ENCODE measurements at places on chromosomes 16 and 17.

DNA sequence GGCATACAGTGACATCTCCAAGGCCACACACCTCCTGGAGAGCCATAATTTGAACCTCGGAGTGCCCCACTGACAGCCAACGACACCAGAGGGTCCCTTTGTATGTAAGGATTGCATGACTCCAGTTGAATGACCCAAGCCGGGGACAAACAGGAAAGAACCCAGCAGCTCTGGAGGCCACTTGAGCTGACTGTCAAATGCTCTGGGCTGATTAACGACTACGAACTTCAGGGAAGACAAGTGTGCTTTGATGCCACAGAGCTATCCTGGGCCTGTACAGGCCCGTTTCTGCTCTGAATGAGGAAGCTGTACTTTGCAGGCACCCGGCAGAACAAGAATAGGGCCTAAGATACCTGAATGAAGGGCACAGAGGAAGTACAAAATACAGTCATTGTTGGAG is 404.6 kb downstream of the SLC39A11 start:
- DNase-seq, result no peak

DNA sequence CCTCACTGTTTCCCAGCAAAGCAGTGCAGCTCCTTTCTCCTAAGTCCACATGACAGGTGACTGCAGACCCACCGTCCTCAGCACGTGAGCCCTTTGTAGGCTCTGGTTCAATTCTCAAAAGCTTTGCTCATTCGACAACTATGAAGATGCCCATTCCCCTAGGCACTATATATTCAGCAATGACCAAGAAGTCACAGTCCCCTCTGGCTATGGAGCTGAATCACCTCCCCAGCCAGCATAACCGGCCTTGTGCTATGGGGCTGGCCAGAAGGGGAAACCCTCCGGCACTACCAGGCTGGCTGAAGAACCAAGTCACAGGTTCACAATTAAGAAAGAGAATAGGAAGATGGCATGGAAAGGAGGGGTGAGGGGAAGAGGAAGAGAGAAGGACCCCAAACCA is 139.7 kb downstream of the WSCD1 start:
- DNase-seq, result peak; percentile 69

- DNase-seq, result peak; percentile 81
Measured at GRCh38 chr16:67150047-67150832, 558 bp downstream of the B3GNT9 start.

- DNase-seq, result no peak
Measured at GRCh38 chr17:70642059-70642458, 472.7 kb downstream of the KCNJ2 start.

DNA sequence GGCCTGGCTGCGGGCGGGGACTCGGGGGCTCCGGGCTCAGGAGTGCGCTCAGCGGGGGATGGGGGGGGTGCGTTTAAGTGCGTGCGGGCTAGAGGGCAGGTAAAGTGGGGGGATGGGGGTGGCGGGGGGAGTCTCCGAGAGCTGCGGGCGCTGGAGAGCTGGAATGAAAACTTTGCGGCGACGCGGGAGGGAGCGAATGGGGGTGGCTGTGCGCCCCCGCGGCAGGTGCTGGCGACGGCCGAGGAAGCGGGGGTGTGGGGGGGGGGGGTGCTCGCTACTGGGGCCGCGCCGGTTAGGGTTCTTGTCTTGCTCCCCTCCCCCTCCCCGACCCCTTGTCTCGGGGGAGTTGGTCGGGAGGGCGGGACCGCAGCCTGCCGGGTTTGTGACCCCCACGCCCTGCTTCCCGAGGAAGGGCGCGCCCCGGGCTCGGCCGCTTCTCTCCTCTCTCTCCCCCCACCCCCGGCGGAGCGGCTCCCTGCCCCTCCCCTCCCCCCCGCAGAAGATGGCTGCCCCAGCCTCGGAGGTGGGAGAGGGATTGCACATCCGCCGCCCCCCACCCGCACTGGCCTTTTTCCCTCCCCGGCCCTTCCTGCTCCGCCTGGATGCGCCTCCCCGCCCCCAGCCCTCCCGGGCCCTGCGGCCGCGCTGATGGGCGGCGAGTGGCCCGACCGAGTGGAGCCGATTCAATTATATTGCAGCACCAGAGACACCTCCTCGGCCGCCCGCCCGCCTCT is 649 bp downstream of the GSE1 start:
- peak; percentile 88 for DNase-seq

- peak; percentile 40 for DNase-seq
Measured at GRCh38 chr16:11681556-11681955, 13.3 kb downstream of the SNN start.

GRCh38 chr16:3837851-3838586 is 42.5 kb downstream of the CREBBP start:
- DNase-seq, result no peak

DNA sequence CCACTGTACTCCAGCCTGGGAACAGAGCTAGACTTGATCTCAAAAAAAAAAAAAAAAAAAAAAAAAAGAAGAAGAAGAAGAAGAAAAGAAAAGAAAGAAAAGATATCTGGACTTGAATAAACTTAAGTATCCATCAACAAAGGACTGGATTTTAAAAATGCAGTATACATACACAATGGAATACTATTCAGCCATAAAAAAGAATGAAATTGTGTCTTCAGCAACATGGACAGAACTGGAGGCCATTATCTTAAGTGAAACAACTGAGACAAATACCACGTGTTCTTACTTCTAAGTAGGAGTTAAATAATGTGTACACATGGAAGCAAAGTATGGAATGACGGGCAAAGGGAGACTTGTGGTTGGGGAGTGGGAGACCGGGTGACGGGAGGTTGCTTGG is 40.1 kb upstream of the MNT start:
- DNase-seq, result no peak

GRCh38 chr16:50744881-50745280 is 3.0 kb downstream of the CYLD start:
- no peak for DNase-seq

GRCh38 chr17:43915559-43915958 is 8.2 kb upstream of the MPP2 start:
- DNase-seq, result no peak

DNA sequence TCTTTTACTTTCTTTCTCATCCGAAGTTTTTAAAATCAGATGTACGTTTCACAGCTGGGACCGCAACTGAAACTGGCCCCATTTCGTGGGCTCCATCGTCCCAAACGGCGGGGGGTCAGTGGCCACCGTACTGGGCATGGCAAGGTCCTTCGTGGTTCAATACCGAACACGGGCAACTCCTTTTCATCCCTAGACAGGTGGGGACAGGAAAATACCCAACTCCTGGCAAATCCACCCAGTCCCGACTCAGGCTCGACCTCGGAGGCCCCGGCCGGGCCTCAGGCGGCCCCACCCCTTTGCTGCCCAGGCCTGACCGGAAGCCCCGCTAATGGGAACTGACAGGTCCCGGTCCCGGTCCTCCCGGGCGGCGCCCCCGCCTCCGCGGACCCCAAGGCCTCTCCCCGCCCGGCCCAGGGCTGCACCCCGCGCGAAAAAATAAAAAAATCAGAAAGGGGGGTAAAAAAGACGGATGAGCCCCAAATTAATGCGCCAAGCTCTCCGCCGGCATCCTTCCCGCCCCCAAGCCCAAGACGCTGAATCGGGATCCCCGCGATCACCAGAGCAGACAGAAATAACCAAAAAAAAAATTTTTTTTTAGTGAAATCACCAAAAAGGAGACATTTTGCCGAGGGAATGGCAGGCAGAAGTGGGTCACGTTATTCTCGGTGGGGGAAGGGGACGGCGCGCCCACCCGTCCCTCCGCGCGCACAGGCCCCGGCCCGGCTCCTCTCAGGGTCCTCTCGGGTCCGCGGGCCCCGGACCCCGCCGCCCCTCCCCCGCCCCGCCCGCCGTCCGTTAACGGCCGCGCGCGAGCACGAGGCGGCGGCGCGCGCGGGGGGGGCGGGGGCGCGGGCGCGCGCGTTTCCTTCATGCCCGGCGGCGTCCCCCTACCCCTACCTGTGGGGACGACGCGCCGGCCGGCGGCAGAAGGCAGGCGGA is 562 bp downstream of the ZC3H7A start:
- peak; percentile 81 for DNase-seq

DNA sequence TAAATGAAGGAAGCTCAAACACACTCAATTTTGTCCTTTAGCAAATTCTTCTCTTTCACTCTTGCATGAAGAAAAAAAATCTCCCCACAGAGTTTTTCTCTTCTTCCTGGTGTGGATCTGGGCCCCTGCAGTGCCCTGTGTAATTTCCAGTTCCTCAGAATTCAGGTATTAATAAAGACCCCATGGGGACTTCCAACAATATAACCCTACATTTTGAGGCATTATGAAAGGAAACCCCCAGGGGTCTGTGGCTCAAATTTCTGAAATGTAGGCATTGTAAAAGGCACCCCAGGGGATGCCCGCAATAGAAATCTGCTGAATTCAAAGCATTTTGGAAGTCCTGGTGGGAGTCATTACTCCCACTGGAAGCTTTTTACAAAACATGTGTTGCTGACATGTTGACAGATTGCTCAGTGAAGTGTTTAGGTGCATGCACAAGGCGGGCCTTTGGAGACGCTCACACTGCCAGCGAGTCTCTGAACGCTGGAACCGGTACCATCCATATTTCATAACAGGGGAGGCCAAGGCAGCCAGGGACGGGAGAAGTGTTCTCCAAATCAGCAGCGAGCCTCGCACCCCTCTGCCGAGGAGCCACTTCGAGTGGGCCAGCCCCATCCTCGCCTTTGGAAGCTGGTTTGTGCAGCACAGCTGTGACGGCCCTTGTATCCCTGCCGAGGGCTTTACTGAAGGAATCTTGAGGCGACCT is 154.0 kb downstream of the ZNF423 start:
- DNase-seq, result peak; percentile 74

GRCh38 chr17:37050920-37051319 is 102.2 kb downstream of the AATF start:
- DNase-seq, result peak; percentile 90

DNA sequence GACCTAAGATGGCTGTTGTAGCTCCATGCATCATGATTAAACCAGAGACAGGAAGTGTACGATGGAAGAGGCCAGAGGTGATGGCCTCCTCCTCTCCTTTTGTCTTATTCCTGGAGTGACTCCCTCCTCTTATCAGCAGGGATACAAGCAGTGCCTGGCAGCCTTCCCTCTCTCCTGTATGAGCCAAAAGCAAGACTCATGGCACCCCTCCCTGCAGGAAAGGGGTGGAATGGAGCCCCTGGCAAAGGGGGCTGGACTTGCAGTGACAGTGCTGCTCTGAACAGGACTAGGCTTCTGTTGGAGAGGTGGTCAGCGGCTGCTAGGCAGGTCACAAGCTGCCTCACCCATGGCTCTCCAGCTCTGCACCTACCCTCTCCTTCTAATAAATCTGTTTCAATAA is 8.4 kb downstream of the TXNL4B start:
- no peak for DNase-seq

- DNase-seq, result no peak
Measured at GRCh38 chr17:40224718-40225550, 5.8 kb downstream of the WIPF2 start.

DNA sequence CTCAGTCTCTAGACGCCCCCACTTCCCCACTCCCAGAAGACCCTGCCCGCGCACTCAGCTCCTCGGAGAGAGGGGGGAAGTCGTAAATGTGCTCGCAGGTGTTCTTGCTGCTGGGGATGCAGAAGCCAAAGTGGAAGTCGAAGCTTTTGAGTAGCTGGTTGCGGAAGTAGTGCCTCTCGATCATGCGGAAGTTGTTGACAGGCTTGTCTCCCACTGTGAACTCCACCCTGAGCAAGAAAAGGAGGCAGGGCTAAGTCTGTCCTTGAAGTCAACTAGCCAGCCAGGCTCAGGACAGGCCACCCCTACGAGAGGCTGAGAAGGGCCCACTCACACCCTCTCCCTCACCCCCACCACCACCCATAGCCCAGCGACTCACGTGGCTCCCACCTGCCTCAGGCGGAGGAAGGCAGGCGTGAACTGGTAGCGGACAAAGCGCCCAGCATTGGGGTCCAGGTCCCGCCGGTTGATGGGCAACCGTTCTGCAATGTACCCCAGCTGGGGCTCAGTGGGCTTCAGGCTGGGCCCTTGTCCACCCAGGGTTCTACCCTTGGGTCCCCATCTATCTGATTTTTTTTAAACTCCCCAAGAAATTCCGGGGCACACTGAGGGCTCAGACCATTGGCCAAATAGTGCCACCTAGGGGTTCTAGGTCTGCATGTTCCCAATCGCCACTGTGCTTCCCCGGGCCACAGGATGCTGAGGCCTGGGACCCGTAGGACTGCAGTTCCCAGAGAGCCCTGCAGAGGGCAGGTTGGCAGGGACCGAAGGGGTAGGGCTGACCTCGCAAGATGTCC is 4.6 kb downstream of the UNC119 start:
- DNase-seq, result peak; percentile 91

DNA sequence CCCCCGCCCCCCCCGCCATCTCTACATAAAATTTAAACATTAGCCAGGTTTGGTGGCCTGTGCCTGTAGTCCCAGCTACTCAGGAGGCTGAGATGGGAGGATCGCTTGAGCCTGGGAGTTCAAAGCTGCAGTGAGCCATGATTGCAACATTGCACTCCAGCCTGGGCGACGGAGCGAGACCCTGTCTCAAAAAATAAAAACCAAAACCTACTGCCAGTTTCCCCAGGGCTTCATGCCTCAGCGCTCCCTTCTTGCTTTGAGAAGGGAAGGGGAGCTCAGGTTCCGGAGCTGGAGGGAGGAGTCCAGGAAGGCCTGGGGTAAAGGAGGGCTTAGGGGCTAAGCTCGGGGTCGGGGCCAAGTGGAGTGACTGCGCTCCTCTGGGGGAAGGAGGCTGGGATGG is 20.5 kb downstream of the PLCD3 start:
- DNase-seq, result no peak

GRCh38 chr16:85422196-85422631 is 190.9 kb upstream of the GSE1 start:
- DNase-seq, result no peak

GRCh38 chr17:70808596-70808995 is 639.3 kb downstream of the KCNJ2 start:
- DNase-seq, result no peak

- no peak for DNase-seq
Measured at GRCh38 chr16:14354561-14355351, 275.3 kb downstream of the PARN start.

GRCh38 chr17:57834146-57834741 is 15.6 kb downstream of the MRPS23 start:
- DNase-seq, result peak; percentile 73
